ENCODE measurements at places on chromosomes 4 and X.

DNA sequence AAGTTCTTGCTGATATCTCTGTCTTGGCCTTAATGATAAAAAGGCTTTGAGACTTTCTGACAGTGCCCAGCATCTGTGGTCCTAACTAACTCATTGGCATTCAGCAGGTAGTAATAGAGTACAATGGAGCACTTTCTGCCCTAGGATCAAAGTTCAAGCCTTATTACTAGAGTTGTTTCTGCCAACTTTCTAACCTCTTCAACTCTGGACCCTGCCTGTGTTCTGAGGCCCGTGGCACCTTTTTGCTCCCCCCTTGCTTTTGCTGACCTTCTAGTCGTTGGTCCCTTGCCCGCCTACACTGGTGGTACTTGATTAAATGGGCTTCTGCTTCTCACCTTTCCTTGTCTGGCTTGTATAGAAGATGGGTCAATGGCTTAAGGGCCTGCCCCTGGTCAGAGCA is 126.3 kb downstream of the PPARGC1A start:
- no peak for DNase-seq

DNA sequence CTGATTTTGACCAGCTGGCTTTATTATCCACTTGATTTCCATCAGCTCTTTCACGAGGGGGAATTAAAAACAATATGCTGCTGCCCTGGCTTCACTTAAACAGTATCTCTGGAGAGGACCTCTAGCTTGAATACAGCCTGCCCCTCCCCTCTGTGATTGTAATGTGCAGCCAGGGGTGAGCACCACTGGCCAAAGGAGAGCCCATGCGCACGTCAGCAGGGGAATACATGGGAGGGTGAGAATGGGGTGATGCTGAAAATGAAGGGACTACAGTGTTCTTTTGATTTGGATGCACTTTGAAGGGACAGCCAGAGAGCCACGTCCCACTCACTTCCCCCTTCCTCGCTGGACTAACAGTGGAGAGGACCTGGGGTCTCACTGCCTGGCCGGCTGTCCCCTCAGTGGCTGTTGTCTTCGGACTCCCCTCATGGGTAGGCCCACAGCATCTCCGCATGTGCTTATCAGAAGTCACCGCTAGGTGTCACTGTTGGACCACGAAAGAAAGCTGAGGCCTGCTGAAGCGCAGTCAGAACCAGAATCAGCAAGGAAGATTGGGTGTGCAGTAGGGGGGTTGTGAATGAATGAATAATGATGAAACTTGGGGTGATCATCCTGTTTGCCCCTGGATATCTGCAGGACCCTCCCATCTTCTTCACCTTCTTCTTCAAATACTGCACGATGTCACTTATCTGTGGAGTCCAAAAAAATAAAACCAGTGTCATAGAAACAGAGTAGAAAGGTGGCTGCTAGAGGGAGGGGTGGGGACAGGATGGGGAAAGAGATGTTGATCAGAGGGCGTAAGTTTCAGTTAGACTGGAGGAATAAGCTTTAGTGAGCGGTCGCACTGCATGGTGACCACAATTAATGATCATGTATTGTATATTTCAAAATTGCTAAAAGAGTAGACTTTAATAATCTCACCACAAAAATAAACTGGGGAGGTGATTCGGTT is 32.8 kb downstream of the CLCN4 start:
- DNase-seq = peak; percentile 33

DNA sequence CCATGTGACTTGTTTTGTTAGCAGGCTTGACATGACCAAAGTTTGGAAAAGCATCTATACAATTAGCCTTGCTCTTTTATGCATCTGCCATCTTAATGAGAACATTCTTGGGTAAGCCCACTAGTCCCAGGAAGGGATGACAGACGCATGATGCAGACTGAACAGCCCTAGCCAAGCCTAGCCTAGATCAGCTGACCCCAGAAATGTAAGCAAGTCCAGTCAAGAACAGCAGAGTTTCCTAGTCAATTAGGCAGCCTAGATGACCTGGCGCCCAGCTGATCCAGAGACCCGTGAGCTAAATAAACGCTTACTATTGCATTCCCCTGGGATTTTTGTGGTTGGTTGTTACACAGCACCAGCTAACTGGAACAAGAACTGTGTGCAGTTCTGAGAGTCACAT is 457.9 kb downstream of the BCOR start:
- no peak for DNase-seq

GRCh38 chrX:74383611-74384010 is 37.7 kb upstream of the SLC16A2 start:
- peak; percentile 56 for DNase-seq

- no peak for DNase-seq
These were observed 109.1 kb downstream of the PHEX start for GRCh38 chrX:22141047-22141730.

- no peak for DNase-seq
These were observed 27.8 kb downstream of the TCEAL1 start for GRCh38 chrX:103656617-103657016.

GRCh38 chr4:150577796-150578195 is 4.2 kb upstream of the MAB21L2 start:
- no peak for DNase-seq

GRCh38 chrX:118225711-118226428 is 109.3 kb upstream of the KLHL13 start:
- peak; percentile 27 for DNase-seq

- DNase-seq = no peak
These were observed 77.8 kb downstream of the RS1 start for GRCh38 chrX:18594079-18594478.

GRCh38 chrX:32045149-32045548 is 973.3 kb upstream of the FTHL17 start:
- DNase-seq = no peak

DNA sequence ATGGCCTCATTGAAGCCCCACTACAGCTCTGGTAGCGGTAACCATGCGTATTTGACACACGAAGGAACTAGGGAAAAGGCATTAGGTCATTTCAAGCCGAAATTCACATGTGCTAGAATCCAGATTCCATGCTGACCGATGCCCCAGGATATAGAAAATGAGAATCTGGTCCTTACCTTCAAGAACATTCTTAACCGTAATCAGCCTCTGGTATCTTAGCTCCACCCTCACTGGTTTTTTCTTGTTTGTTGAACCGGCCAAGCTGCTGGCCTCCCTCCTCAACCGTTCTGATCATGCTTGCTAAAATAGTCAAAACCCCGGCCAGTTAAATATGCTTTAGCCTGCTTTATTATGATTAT is 876 bp downstream of the HPRT1 start:
- no peak for DNase-seq

GRCh38 chr4:20538905-20539304 is 161.4 kb upstream of the PACRGL start:
- DNase-seq = no peak

GRCh38 chr4:183903021-183903760 is 1.9 kb upstream of the STOX2 start:
- DNase-seq = no peak

- peak; percentile 68 for DNase-seq
These were observed 1.6 kb upstream of the ARMCX6 start for GRCh38 chrX:101619364-101619763.

- no peak for DNase-seq
These were observed 1835.8 kb upstream of the TENM3 start for GRCh38 chr4:180407275-180407885.

DNA sequence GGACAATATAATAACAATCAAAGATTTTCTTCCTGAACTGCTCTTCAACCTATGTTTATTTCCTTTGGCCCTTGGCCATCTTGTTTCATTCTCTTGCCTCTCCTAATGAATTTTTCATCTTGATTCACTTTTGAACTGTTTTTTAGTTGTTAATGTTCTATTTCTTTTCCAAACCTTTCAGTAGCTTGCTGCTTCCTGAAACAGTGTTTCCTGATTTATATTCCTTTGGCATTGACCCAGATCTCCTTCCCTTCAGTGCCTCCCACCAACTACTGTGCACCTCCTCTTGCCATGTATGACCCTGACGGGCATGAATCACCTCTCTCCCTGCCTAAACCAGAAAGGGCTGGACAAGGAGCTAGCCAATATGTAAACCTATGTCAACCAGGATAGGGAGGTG is 25.6 kb upstream of the SPP1 start:
- DNase-seq = no peak

- DNase-seq = no peak
These were observed 12.7 kb upstream of the SMIM43 start for GRCh38 chr4:121777625-121778024.

DNA sequence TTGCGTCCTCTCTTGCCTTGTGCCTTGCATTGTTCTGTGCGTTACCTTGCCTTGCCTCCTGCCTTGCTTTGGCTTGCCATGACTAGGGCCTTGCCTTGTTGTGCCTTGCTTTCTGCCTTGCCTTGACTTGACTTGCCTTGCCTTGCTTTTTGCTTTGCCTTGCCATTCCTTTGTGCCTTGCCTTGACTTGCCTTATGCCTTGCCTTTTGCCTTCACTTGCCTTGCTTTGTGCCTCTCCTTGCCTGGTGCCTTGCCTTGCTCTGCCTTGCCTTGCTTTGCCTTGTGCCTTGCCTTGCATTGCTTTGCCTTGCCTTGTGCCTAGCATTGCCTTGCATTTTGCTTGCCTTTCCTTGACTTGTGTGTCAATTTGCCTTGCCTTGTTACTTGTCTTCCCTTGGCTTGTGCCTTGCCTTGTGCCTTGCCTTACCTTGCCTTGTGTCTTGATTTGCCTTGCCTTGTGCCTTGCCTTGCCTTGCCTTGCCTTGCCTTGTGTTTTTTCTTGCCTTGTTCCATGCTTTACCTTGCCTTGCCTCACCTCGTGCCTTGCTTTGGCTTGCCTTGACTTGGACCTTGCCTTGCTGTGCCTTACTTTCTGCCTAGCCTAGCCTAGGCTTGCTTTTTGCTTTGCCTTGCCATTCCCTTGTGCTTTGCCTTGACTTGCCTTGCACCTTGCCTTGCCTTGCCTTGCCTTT is 95.8 kb downstream of the TAB3 start:
- DNase-seq = no peak

- peak; percentile 72 for DNase-seq
These were observed 15.9 kb downstream of the TMEM192 start for GRCh38 chr4:165096776-165097175.

DNA sequence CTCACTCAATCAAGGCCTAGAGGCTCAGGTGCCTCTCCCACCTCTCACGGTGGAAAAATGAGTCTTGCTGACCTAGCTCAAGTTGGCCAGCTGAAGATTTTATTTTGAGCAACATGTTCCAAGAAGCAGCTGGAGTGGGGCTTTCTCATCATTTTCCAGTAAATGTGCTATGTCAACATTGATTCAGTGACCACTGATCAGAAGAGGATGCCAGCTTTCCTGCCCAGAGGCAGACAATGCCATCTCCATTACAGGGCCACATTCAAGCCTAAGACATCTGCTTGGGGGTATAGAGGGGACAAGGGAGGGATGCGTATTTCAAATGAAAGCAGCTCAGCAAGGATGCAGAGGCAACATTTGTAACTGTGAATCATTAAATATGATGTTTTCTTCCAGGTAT is 3.0 kb downstream of the MEPE start:
- DNase-seq = no peak

DNA sequence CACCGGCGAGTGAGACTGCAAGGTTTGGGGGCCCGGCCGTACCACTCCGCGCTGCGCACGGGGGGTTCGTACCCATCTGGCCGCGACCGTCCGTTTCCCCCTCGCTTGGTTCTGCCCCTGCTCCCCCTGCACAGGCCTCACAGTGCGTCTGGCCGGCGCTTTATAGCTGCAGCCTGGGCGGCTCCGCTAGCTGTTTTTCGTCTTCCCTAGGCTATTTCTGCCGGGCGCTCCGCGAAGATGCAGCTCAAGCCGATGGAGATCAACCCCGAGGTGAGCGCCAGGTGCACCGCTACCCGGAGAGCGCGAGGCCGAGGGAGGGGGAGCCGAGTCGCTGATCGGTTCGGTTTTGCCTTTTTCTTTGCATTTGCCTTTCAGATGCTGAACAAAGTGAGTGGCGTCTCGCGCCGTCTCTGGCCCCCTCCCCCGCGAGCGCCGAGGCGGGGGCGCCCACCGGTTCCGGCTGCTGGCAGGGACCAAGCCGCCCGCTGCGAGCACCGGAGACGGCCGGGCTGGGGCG is at the start of gene UCHL1:
Gene UCHL1 (plus strand): TSS at position 189 of the 517 bp plus-strand sequence. CDS start 49 bp downstream, at position 238.
- DNase-seq = no peak

- DNase-seq = no peak
These were observed 122.3 kb downstream of the MID1IP1 start for GRCh38 chrX:38923451-38923969.

DNA sequence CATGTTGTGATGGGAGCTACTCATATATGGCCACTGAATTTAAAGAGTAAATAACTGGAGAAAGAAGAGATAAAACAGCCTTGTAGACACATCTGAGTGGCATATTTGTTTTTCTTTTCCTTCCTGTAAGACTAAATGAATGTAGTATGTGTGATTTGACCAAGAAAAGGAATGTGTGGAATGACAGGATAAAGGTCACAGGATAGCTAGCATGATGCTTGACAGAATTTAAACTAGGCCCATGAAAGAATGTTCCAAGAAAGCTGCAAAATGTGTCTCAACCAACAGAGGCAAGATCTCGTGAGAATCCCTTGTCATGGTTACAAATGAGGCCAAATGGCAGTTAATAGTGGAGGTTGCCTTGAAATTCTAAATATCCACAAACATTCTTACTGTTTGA is 137.0 kb downstream of the KCNIP4 start:
- DNase-seq = no peak

- DNase-seq = no peak
These were observed 47.2 kb downstream of the RAB33B start for GRCh38 chr4:139501117-139501516.

GRCh38 chr4:189092581-189092980 is 848.1 kb upstream of the FRG1 start:
- DNase-seq = peak; percentile 10
